ENCODE measurements at places on chromosomes 7 and 10.

DNA sequence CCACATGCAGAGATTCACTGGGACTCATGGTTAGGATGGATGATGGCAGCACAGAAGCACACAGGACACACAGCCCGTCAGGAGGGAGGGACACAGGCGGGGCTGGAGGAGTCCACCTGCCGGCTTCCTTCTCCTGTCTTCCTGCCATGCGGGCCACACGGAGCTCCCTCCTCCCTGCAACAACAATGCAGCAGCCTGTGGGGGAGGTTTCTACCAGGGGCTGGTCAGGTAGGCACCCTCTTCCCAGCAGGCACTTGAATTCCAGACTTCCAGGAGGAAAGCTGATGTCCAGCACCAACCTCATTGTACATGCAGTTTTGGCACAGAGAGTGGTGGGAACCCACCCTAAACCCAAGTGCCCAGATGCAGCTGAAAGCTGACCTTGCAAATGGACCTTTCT, 341.2 kb downstream of the GLRX3 start:
- no peak for DNase-seq

DNA sequence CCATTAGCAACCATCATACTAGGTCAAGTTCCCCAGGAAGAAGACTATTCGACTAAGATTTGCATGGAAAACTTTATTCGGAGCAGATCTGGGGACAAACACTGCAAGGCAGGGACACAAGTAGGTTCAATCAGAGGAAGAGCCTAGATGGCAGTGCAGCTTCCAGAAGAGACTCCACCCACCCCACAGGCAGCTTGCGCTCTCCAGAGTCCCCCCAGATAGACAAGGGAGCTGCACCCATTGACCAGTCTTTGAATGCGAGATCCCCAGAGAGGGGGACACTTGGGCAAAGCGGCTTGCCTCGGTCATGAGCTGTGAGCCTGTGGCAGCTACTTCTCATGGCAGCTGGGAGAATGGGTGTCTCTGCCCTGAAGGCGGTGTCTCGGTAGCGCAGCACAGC, 4.2 kb downstream of the GALNTL5 start:
- DNase-seq = no peak

DNA sequence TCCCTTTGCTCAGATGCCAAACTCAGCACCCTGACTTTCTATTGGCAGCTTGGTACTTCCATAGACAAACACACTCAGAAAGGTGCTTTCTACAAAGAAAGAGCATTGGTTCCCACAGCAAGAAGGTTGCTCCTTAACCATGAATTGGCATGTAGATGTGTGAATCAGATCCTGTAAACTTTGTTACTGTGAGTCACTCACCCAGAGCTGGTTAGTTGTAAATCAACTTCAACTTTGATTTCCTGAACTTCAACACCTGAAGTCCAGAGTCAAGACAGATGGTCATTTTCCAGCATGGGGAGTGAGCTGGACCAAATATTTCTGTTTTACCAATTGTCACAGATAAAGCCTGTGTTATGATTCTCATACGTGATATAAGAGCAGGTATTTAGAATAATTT, 797.2 kb downstream of the TNS3 start:
- no peak for DNase-seq

DNA sequence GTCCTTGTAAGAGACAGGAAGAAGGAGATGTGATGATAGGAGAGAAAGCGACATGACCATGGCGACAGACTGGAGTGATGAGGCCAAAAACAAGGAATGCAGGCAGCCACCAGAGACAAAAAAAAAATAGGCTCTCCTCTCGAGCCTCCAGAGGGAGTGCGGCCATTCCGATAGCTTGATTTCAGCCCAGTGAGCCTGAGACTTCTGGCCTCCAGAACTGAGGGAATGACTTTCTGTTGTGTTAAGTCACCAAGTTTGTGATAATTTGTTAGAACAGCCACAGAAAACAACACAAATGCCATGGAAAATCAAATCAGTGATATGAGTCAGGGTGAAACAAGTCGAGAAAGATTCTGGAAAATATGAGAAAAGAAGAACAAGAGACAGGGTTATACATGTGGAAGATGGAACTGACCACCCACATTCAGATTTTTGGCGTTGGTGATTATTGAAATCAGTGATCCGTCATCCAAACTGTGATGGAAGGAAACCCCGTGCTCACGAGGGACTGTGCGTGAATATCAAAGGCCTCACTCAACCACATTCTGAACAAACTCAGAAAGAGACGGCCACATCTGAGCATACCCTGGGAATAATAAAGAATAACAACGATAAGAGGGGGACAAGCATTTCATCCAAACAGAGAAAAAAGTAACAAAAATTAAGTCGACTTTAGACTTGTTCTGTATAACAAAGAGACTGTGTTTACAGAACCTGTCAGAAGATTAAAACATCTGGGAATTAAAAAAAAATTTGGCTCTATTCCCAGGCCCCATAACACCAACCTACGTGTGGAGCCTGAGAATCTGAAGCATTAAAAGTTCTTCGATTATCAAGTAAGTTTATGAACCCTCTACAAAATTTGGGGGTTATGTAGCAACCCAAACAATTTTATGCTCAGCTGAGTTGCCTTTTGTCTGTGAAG, 72.1 kb downstream of the EEPD1 start:
- no peak for DNase-seq

GRCh38 chr10:34650156-34650555, 164.9 kb downstream of the PARD3 start:
- no peak for DNase-seq

GRCh38 chr10:92240289-92241157, 50.4 kb downstream of the CPEB3 start:
- DNase-seq = peak; percentile 81

DNA sequence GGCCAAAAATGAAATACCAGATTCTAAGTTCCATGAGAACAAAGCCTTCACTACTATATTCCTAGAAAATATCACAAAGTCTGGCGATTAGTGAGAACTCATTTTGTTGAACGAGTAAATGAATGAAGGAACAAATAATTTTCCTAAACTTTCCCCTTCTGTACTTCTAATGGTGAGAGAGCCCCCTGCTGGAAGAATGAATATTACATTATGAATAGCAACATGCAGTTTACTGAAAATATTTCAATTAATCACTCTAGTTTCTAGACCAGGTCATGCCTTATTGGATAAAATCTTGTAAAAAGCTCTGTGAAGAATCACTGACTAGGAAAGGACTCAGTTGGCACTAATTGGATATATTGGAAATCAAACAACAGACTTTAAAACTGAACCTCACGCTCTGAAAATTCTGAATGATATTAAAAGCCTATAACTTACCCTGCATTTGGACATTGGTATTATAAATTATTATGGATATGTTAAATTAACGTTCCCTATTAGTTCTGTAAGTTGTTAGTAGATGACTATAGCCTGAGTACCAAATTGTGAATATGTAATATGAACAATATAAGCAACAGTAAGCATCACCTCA, 32.4 kb upstream of the MTPN start:
- peak; percentile 30 for DNase-seq

DNA sequence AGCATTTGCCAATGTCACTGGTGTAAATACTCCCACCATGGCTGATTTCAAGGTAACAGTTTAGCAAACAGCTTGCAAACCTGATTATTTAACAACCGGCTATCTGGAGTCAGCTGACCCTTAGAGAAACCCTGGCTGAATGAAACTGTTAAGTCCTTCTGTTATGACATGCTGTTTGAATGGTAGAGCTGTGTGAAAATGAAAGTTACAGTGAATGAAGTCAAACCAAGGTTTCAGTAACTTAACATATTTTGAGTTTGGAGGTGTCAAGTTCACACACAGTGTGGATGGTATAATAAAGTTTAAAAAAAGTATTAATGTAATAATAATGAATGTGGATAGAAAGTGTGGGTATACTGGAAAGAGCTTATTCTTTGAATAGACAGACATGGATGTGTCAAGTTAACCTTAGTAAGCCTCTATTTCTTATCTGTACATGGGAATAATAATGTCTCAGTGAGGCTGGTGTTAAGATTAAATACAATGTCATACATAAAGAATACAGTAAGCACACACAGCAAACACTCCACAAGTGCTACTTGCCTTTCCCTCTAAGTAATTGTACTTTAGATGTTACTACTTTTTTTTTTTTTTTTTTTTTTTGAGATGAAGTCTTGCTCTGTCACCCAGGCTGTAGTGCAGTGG, 150.4 kb downstream of the TAX1BP1 start:
- peak; percentile 76 for DNase-seq

DNA sequence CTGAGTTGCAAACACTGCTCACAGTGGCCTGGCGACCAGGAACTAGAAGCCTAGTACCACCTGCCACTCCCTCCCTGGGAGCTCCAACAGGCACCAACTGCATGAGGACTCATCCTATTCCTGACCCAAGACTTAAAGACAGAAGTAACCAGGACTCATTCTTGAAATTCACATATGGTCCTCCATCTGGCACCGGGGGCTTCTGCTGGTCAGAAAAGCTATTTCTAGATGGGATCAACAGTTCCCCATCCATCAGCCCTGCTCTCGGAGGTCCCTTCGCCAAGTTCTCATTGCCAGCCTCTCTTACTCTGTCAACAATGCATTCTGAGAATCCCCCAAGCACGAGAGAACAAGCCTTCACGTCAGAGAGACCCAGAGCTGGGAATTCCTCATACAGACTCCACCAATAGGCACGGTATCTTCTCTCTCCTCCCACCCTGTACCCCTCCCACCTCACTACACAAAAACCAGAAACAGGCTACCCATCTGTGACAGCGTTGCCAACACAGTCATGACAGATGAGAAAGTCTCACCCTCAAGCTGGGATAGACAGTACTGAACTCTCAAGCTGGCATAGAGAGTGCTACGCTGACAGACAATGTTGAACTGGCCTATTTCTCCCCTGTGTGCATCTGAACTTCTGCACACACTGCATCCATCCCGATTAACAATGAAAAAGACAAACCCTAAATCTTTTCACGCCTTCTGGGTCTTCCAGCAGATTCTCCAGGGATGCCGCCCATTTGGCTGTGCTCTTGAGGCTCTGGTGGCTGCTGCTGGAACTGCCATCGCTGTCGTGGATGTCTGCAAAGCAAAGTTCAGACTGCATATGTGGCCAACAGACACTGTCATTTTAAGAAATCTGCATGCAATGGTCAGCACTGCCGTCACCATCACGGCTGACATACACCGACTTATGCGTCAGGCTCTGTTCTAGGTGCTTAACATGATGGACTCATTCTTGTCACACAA, 15.6 kb downstream of the RGS10 start:
- DNase-seq = no peak
